HFFc6 (cell line): ENCODE measurements at places on chromosomes 5 and 9. TPM values are rescaled to one million over a fixed set of nuclear protein-coding genes. Genes with fewer than 3 reads are reported as not detected.

GRCh38 chr9:113564498-113565237 is 101.1 kb downstream of the RGS3 start:
- peak; percentile 83 for DNase-seq

TLX3 gene
- not detected in 3 replicates for total RNA-seq

RAB3C gene
- not detected in 2 replicates for total RNA-seq

PCDHGB5 gene
- total RNA-seq: 9.2 to 12.6 TPM (median 12.2 TPM) in 3 replicates

DNA sequence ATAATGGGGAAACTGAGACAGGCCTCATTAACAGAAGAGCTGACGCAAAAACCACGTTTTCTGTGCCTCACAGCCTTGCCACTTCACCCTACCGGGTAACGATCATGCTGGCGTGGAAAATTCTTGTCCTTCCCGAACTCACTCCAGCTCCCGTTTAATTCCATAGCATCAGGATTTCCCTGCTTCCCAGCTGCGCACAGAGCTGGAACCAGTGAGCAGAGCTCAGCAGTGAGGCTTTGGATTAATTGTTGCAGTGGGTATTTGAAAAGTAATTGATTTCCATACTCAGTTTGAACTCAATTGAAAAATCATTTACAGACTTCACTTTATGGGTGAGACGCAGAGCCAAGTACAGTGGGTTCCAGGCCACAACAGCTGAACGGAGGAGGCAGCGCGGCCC is 199.0 kb upstream of the ADAMTS16 start:
- DNase-seq: no peak

DNA sequence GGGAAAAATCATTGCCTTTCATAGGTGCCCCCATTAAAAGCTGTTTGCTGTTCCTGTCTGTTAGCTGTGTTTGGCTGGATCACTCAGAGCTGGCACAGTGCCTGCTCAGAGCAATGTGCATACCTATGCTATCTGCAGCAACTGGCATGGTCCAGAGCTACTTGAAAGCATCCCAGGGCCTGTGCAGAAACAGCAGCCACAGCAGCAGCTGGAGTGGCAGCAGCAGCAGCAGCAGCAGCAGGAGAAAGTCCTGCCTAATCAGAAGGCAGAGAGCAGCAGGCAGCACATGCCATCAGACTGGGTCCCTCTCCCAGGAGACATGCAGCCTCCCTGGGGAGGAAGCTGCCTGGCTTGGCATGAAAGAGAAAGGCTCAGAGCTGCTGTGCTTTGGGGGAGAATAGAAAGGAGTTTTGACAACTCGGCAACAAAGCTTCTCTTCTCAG is 243.8 kb upstream of the WWC1 start:
- no peak for DNase-seq

DNAI1 gene
- total RNA-seq: not detected in 3 replicates

C9orf153 gene
- not detected in 2 replicates for total RNA-seq

TMEM8B gene
- 11.2 to 12.4 TPM (median 11.7 TPM) in 3 replicates for total RNA-seq

- DNase-seq: peak; percentile 22
These were observed 87.8 kb upstream of the CPEB4 start for GRCh38 chr5:173800340-173800739.

- DNase-seq: no peak
These were observed 97.0 kb downstream of the HINT1 start for GRCh38 chr5:131068076-131068475.

TMC1 gene
- 0.36 to 0.99 TPM (median 0.41 TPM) in 3 replicates for total RNA-seq

- no peak for DNase-seq
These were observed 109.8 kb downstream of the GALNT10 start for GRCh38 chr5:154300207-154300883.

TPPP gene
- total RNA-seq: 0.19 to 0.29 TPM (median 0.23 TPM) in 3 replicates

DNA sequence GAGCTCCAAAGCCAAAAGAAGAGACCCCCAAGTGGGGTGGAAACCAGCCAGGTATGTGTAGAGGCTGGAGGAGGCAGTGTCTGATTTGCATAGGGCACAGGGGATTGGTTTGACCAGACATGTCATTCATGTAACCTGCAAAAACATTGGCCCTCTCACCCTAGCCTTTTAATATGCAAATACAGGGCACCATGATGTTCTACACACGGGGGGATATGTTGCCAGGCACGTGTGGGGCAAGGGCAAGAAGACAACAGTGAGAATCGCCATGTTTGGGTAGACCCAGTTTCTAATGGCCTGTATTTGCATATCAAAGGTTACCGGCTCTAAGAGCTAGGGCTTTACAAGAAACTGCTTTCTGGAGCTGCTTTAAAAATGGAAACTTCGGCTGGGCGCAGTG is 208.9 kb downstream of the GOLPH3 start:
- DNase-seq: no peak

- no peak for DNase-seq
These were observed 103.4 kb downstream of the OTULIN start for GRCh38 chr5:14767735-14768507.

GRCh38 chr9:134350416-134350994 is 24.2 kb downstream of the RXRA start:
- no peak for DNase-seq

SLC36A3 gene
- not detected in 3 replicates for total RNA-seq

- DNase-seq: peak; percentile 66
These were observed 52.8 kb downstream of the CAST start for GRCh38 chr5:96714951-96715451.

DNA sequence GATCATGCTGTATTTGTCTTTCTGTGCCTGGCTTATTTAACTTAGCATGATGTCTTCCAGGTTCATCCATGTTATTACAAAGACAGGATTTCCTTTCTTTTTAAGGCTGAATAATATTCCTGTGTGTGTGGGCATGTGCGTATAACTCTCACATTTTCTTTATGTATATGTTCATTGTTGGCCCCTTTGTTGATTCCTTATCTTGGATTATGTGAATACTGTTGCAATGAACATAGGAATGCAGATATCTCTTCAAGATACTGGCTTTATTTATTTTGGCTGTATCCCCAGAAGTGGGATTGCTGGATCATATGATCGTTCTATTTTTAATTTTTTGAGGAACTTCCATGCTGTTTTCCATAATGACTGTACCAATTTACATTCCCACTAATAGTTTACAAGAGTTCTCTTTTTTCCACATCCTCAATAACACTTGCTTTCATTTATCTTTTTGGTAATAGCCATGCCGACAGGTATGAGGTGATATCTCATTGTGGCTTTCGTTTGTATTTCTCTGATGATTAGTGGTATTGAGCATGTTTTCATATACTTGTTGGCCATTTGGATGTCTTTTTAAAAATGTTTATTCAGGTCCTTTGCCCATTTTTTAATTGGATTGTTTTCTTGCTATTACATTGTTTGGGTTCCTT is 38.0 kb downstream of the CREBRF start:
- DNase-seq: peak; percentile 80

- DNase-seq: no peak
These were observed 71.3 kb upstream of the RAPGEF6 start for GRCh38 chr5:131706281-131706680.

IL4 gene
- total RNA-seq: not detected in 2 replicates

DNA sequence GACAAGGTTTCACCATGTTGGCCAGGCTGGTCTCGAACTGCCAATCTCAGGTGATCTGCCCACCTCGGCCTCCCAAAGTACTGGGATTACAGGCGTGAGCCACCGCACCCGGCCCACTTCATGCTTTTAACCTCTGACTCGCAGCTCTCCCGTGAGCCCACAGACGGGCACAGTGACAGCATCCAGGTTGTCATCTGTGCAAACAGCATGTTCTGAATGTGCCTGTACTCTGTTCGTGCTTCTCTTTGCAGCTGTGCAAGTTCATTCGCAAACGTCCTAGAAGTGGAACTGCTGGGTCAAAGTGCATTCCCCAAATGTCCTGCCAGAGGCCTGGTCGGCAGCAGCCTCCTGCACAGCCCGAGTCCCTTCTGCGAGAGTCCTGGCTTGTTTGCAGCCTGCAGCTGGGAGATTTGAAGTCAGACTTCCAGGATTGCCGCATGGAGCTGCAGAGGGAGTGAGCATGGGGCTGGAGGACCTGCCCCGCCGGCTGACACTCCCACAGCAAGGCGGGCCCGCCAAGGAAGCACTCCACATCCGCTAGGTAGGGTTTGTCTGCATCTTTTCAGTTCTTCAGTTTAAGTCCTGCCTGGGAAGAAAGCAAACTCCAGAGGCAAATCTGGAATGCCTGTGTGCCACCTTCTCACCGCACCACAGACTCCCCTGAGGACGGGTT is 3.4 kb downstream of the BRD3OS start:
- DNase-seq: no peak

GRCh38 chr9:113178087-113178486 is 27.3 kb downstream of the SLC31A2 start:
- peak; percentile 30 for DNase-seq

DNA sequence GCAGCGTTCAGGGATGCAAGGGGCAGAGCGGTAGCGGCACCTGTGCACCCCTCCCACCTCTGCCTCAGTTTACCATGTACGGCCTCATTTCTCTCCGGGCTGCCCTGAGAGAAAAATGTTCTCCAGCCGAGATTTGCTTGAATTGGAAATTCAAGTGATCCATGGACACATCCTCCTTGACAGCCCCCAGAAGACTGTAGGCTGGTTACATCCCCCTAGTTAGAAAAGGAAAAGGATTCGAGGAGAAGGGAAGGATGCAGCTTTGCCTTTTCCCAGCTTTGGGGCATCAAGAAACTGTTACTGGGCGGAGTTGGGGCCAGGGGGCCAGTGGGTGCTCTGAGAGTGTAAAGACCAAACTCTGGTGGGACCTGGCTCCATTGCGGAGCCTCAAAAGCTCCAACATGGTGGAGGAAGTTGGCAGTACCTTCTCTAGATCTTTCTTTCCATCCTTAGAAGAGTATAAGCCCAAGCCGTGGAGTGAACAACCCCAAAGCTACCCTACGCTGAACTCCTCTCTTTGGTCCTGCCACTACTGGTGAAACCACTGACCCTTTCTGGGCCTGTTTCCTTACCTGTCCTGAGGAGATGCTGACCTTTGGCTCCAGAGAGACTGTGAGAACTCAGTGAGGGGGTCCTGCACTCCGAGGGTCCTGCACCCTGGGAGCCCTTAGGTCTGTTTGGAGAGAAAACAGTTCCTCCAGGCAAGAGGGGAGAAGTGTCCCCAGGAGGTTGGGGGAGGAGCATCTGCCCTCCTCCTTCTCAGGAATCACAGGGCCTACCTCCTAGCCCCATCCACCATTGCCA is 1.0 kb upstream of the BARX1 start:
- DNase-seq: no peak

DNA sequence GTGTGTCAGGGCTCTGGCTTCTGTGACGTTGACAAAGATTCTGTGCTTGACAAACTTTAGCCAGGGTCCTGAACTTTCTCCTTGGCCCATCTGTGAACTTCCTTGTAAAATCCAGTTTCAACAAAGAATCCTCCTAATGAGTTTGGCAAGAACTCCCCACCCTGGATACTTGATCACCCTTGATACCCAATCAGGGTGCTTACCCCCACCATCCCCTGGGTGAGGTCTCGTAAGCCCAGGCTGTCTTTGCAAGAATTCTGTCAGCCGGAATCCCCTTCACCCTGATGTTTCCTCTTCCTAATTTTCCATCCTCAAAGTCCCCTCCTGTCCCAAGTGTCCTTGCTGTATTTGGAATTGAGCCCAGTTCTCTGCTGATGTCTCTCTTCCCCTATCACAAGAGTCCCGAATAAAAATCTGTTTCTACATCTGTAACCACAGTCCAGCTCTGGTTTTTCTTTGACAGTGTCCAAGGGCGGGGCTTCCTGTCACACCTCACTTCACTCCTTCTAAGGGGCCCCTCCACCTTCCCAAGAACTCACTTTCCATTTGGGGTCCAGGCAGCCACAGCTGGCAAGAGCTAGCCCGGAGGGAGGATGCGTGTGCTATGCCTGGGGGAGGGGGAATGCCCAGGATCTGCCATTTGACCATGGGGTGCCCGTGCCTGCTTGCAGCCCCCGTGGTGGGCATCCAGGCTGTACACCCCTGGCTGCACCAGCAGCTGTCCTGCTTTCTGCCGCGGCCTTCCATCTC is 2.7 kb upstream of the CARD19 start:
- no peak for DNase-seq

GRCh38 chr9:136902259-136902821 is 16.0 kb downstream of the TRAF2 start:
- DNase-seq: no peak

HSPB3 gene
- 3.1 to 11.0 TPM (median 6.3 TPM) in 3 replicates for total RNA-seq

GRCh38 chr5:36712706-36713105 is 106.3 kb downstream of the SLC1A3 start:
- no peak for DNase-seq

- no peak for DNase-seq
These were observed 122.9 kb upstream of the OSMR start for GRCh38 chr5:38722918-38723317.

GRCh38 chr9:69137311-69137710 is 36.8 kb upstream of the TJP2 start:
- DNase-seq: no peak

TAF1L gene
- total RNA-seq: not detected in 2 replicates

DNA sequence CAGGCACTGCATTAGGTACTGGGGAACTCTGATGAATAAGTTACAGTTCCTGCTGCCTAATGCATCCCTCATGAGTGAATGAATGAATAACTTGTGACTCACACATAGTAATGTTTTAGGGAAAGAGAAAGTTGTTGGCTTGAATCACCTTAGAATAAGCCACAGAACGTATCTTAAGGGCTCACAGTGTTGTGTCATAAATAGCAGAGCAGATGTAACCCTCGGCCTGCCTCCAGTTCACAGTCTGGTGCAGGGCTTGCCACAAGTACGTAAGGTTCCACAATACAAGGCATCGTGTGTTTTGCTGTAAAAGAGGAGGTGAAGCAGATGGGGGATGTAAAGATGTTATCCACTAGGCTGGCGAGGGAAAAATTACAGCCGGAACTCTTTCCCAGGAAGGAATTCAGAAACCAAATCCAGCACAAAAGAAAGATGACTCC is 218.7 kb downstream of the TRPM3 start:
- DNase-seq: peak; percentile 95

DNA sequence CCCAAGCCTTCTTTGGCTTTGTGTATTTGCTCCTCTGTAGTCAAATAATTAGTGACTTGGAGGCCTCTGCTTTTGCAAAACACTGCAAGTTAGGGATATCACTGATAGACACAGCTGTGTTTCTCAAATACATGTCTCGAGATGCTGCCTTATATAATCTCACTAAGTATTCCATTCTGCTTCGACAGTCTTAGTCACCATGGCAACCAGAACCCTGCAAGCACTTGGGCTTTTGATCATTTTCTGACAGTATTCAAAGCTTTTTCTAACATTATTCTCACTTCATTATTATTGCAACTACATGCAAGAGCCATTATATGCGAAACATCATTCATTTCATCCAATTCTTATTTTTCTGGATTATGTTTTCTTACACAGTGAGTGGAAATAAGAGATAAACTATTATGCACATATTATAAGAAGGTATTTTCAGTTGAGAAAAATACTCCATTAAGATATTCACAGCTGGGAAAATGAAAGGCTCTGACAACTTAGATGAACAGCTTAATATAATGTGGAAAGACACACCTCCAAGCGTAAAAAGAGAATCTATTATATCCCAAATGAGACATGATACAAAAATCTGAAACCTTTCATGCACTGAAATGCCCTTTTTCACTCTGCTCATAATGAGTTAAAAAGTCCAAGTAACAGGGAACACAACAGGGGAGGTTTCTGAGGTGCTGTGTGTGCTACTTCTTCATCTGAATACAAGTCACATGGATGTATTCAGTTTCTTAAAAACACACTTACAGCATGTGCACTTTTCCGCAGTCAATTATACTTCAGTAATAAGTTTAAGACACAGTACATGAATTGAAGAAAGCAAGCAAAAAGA is 93.9 kb downstream of the SCAI start:
- DNase-seq: no peak

LHX3 gene
- total RNA-seq: not detected in 3 replicates
